Left forelimb (tissue), 1 donor: ENCODE measurements at places on chromosomes 16 and 17.

- no peak for DNase-seq
Measured at GRCh38 chr16:75011634-75012307, 12.9 kb downstream of the ZNRF1 start.

GRCh38 chr16:11835891-11836649 lies 15.3 kb downstream of the RSL1D1 start:
- DNase-seq = no peak

DNA sequence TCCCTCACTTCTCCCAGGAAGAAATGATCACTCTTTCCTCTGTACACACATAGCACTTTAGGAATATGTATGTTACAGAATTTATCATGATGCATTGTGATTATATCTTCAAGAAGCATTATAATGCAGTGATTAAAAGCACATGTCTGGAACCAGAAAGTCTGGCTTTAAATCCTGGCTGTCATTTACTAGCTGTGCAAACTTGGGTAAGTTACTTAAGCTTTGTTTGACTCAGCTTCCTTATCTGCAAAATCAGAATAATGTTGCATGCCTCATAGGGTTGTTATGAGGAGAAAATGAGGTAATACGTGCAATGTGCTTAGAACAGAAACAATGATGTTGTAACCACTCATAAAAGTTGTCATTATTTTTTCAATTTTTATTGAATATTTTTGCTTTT lies 156.3 kb upstream of the ZKSCAN2 start:
- DNase-seq = no peak

DNA sequence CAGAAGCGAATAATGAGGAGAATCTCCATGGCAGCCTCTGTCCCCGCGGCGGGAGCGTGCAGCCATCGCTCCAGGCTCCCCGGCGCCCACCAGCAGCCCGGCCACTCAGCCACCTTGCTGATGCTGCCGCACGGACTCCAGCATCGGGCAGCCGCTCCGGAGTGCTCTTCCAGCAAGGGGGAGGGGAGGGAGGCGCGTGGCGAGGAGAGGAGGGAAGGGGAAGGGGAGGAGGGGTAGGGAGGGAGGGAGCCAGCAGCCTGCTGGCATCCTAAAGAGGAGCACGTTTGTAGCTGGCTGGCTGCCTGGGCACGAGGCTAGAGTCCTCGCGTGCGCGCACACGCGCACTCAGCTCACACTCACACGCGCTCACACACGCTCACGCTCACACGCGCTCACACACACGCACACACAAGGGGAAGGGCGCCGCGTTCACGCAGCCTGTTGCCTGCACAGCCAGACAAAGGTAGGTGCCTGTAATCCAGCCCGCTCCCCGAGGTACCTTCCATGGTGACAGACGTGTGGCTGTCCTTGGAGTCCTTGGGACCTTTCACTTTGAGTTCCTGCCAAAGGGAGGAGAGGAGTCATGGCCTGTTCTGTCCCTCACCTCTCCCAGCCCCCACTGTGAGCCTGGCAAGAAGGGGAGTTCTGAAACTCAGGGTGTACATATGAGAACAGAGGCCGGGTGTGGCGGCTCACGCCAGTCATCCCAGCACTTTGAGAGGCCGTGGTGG lies 82.1 kb downstream of the TIMM22 start:
- no peak for DNase-seq
